Activated T-helper 9 cell treated with anti-CD3 and anti-CD28 coated beads, Interleukin-2, amount 50 U/mL, for 16 hours (primary cell): ENCODE measurements at places on chromosomes 7 and 10.

- DNase-seq, result no peak
Observed at GRCh38 chr7:101363196-101363733, 590 bp downstream of the COL26A1 start.

DNA sequence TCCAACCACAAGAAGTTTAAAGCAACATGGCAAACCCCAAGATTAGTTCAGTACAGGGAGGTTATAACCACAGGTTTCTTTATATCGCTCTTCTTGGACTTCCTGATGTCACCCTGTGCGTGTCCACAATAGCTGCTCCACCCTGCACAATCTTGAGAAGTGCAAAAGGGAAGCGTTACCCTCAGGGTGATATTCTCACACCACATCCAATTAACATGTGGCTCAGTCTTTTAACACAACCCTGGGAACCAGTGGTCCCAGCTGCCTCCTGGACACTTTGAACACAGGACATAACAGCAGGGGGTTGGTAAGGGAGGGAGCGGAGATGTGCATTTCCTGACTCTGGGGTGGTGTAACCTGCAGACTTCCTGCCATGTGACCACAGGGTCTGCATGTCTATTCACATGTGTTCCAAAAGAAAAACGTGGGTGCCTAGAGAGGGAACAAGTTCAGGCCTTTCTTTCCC, 64.6 kb downstream of the GSAP start:
- DNase-seq, result peak; percentile 19

- no peak for DNase-seq
Observed at GRCh38 chr10:75695994-75696393, 264.6 kb downstream of the LRMDA start.

GRCh38 chr10:112953174-112954159, 3.4 kb downstream of the TCF7L2 start:
- DNase-seq, result no peak

DNA sequence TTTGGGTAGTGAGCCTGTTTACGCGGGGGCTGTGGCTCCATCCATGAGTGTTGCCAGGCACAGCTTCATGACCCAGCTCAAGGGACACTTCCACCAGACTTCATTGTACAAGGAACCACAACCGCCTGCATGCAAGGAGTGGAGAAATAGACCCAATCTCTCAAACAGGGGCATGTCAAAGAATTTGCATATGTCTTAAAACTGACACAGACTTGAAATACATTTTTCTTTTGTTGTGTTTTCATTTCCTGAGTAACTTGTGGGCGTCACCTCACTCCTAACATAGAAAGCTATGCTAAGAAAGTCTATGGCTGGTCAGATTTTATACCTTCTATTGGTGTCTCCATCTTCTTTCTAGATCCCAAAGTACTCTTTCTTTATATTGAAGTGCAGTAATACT, 266.2 kb upstream of the RNF32 start:
- no peak for DNase-seq

DNA sequence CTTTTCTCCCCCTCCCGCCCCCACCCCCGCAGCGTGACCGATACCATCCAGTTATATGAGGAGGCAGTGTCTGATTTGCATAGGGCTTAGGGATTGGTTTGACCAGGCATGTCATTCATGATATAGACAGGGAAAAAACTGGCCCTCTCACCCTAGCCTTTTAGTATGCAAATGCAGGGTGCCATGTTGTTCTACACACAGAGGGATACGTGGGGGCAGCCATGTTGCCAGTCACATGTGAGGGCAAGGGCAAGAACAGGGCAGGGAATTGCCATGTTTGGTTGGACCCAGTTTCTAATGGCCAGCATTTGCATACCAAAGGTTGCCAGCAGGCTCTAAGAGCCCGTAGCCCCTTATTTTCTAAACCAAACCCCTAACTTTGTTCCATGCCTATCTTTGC, 552.1 kb downstream of the SORCS1 start:
- DNase-seq, result no peak

- DNase-seq, result no peak
Observed at GRCh38 chr10:89389254-89389653, 3.2 kb upstream of the IFIT1 start.

DNA sequence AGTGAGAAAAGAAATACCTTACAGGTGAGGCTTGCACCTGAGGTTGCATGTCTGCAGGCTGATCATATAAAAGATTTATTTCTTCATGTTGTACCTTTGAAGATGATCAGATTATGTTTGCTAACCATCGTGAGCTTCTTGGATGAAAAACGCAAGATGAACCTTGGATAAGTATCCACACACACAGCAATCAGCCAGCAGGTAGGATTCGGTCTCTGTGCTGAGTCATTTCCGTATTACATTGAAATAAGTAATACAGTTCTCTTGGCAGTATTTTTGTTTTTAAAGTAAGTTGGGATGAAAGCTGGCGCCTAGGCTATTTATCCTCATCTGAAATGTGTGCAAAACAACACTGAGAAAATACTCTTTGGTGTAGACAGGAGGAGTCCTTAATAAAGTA, 109.0 kb upstream of the PRKCQ start:
- DNase-seq, result no peak

DNA sequence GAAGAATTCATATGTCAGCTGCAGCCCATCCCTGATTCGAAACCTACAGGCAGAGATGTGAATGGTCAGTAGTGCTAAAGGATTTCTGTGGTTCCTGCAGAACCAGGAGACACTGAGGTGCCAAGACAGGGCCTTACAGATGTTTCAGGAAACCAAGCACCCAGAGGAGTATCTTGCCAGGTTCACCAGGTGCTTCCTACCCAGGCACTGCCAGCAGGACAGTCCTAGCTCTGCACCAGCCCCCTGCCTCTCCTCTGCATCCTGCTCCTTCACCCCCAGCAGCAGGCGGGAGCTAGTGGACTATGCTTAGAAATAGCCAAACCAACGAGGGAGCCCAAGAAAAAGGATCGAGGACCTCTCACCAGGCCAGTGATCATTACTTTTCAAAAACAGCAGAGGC, 4.2 kb upstream of the IKZF1 start:
- no peak for DNase-seq
